Activated T-cell treated with anti-CD3 and anti-CD28 coated beads for 48 hours (primary cell): ENCODE measurements at places on chromosomes 7 and 10.

DNA sequence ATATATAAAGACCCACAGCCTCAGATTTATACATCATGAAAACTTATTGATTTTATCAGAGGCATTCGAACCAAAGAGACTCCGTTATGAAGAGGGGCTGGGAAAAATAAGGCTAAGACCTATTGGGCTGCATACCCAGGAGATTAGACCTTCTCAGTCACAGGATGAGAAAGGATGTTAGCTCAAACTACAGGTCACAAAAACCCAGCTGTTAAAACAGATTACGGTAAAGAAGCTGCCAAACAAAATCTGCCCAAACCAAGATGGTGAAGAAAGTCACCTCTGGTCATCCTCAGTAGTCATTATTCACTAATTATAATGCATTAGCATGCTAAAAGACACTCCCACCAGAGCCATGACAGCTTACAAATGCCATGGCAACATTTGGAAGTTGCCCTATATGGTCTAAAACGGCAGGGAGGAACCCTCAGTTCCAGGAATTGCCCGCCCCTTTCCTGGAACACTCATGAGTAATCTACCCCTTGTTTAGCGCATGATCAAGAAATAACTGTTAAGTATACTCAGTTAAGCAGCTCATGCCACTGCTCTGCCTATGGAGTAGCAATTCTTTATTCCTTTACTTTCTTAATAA is 362.5 kb upstream of the PCDH15 start:
- DNase-seq = no peak

DNA sequence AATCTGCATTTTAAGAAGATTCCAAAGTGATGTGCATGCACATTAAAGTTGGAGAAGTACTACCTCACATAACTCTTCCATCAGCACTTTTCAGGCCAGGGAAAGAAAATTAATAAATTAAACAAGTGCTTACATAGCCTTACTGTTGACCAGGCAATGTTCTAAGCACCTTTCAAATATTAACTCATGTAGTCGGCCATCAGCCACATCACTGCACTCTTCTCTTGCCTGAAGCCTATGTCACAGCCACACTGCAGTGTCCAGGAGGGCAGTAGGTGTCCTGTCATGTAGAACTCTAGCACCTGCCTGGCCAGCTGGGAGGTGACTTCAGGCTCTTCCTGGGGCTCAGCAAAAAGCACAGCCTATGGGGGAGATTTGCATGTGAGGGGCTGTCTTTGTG is 71.5 kb downstream of the CDK1 start:
- DNase-seq = no peak

GRCh38 chr7:45872116-45873034 is 507 bp downstream of the CCDC201 start:
- no peak for DNase-seq

DNA sequence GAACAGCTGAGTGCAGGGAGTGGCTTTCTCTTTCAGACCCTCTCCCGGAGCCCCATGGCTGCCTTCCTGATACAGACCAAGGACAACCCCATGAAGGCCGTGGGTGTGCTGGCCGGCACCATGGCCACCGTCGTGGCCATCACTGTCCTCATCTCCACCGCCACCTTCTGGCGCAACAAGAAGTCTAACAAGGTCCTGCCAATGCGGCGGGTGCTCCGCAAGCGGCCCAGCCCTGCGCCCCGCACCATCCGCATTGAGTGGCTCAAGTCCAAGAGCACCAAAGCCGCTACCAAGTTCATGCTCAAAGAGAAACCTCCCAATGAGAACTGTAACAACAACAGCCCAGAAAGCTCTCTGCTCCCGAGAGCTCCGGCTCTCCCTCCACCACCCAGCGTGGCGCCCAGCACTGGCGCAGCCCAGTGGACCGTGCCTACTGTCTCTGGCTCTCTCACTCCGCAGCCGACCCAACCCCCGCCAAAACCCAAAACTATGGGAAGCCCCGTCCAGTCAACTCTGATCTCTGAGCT is 11.2 kb downstream of the LRIT2 start:
- no peak for DNase-seq

DNA sequence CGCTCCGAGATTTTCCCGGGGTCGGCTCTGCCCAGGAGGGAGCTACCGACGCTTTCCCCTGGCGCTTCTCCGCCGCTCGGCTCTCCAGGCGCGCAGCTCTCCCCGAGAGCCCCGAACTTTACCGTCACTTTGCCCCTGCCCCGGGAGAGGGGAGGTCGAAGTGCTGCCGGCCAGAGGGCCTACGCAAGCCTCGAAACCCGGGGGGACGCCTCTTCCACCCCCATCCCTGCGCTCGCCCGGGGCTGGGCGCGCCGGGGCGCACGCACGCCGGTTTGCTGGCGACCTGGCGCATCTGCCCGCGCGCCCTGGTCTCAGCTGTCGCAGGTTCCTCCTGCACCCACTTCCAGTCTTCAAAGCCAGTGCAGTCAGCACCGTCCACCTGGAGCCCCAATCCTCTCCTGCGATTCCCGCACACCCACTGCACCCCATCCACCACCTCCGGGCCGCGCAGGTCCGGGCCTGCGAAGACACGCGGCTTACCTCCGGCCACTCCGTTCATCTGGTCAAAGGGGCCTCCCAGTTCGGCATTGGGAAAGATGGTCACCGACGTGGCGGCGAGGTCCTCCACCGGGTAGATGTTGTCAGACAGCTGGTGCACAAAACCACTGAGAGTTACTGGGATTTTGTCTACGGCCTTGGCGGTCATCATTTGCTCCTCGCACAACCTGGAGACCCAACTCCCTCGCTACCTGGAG is 638 bp downstream of the EGR2 start:
- DNase-seq = no peak

DNA sequence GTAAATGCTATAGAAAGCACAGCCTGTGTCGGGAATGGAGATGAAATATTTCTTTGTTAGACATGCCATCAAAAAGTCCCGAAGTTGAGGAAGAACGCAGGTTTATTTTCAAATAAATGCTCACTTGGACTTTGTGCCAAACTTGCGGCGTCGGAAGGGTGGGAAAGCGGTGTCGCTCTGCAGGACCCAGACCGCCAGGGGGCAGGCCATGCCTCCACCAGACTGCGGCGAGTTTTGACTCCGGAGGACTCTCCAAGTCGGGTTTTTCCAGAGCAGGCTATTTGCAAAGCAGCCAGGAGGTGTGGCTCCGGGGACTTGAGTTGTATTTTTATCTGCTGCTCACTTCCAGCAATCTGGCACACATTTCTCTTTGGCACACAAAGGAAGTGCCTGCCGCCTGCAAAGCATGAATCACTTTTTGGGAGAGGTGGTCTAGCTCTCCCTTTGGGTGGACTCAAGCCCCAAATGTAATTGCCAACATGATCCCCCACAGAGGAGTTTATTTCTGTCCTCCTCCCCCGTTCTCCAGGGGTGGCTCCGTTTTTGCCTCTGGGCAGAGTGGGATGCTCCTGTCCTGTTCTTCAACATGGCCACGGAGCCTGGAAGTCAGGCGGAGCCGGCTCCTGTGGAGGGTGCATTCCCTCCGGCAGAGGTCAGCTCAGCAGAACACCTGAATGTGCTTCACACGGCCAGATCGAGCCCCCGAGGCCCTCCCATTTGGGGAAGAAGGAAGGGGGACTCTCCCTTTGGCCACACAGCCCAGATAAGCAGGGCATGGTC is 82.3 kb upstream of the GPR26 start:
- peak; percentile 31 for DNase-seq

DNA sequence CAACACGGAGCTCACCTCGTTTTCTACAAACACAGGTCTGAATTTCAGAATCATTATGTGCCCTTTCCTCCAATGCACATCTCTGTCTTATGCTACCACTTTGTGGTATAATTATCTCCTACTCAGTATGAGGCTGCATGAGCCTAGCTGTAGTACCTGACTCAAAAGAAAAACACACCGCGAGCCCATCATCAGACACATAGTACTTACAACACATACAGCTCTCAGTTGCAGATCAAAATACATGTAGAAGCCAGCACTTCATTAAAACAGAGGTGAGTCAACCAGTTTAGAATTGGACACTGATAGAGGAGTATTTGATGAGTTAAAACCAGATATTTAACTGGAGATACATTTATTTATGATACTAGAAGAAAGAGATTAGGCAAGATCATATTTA is 1.4 kb upstream of the RTKN2 start:
- no peak for DNase-seq

GRCh38 chr10:86058964-86059363 is 307.6 kb downstream of the GRID1 start:
- no peak for DNase-seq

GRCh38 chr10:43215758-43216455 is 51.0 kb downstream of the RASGEF1A start:
- no peak for DNase-seq

GRCh38 chr7:82163586-82163985 is 280.0 kb downstream of the CACNA2D1 start:
- no peak for DNase-seq

DNA sequence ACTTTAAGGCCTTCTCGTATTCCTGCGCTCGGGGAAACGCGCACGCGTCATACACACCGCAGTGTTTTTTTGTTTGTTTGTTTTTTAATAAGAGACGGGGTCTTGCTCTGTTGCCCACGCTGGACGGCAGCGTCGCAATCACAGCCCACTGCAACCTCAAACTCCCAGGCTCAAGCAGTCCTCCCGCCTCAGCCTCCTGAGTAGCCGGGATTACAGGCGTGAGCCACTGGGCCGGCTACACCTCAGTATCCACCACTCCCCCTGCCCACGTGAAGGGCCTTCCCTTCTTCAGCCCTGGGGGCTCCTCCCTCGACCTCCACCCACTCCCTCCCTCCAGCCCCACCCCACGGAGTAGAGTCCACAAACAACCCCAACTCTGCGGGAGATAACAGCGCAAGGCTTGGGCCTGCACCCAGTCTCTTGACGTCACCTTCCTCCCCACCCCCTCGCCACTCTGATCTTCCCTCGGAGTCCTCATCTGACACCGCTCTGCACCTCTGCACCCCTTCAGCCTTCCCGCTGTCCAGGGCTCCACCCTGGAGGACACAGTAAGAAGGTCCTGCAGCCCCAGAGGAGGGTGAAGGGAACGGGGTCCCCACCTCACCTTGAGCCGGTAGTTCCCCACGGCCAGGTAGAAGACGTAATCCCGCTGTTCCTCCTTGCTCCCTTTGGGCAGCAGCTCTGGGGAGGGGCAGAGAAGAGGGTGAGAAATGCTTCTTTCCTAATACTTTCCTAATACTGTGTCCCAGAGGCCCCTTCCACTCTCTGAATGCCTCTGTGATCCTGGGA is 2.8 kb upstream of the CLDN15 start:
- DNase-seq = no peak

GRCh38 chr7:50507898-50508470 is 57.2 kb downstream of the DDC start:
- no peak for DNase-seq

DNA sequence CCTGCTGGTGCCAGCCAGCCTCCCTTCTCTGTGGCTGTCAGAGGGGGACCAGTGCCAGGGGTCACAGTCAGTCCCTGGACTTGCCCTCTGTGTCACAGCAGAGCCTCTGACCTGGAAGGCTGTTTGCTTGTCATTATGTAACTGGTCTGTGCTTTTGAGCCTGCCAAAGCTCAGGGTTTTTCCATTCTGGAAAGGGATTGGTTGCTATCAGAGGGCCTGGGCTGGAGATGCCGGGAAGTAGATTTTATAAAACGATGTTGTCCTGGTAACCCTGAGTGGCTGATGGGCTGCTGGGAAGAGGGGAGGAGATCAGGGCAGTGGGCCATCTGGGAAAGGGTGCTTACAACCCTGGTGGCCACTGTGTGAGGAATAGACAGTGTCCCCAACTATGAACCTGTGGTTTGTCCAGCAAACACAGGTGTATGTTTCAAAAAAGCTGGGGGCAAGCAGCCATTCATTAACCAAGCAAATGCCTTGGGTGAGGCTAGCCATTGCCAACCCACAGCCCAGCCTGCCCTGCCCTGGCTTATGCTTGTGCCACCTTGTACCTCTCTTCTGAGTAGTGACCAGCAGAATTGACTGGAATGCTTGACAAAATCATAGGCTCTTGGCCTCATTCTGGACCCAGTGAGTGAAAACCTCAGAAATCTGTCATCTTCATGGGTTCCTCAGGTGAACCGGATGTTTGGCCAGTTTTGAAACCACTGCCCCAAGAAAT is 21.6 kb downstream of the SFTPD start:
- no peak for DNase-seq

GRCh38 chr7:104655592-104655991 is 327.2 kb downstream of the LHFPL3 start:
- no peak for DNase-seq

GRCh38 chr10:18456984-18457383 is 194.4 kb downstream of the NSUN6 start:
- no peak for DNase-seq

DNA sequence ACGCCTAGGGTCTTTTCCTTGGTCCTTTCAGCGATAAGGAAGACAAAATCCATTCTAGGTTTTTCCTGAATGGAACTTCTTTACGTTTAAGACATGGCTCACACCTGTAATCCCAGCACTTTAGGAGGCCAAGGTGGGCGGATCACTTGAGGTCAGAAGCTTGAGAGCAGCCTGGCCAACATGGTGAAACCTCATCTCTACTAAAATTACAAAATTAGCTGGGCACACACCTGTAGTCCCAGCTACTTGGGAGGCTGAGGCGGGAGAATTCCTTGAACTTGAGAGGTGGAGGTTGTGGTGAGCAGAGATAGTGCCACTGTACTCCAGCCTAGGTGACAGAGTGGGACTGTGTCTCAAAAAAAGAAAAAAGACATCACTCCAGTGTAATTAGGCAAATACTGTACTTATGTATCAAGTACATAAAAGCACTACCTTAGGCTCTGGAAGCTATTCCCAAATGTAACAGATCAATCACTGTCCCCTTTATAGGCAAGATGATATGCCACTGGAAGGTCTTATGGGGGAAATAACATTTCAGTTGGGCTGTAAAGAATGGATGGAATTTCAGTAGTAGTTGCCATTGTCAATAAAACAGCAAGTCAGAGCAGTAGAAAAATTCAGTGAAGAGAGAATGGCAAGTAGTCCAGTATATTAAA is 5.7 kb downstream of the STK17A start:
- DNase-seq = no peak

GRCh38 chr7:144969787-144970186 is 133.9 kb upstream of the TPK1 start:
- DNase-seq = no peak

DNA sequence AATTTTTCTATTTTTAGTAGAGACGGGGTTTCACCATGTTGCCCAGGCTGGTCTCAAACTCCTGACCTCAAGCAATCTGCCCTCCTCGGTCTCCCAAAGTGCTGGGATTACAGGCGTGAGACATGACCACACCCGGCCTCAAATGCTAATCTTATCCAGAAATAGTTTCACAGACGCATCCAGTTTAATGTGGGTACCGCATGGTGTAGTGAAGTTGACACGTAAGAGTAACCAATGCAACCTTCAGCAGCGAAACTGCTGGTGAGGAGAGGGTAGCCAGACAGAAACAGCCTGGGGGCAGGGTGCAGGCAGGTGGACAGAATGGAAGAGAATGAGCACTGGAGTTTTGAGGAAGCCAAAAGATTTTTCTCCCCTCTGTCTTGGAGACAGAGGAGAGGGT is 63.5 kb upstream of the FAM180A start:
- DNase-seq = no peak

- no peak for DNase-seq
Measured at GRCh38 chr7:86660950-86661462, 17.3 kb downstream of the GRM3 start.

- no peak for DNase-seq
Measured at GRCh38 chr7:134632937-134633540, 13.6 kb upstream of the BPGM start.
